ENCODE measurements at places on chromosomes 16 and 17. TPM values are rescaled to one million over a fixed set of nuclear protein-coding genes. Genes with fewer than 3 reads are reported as not detected.

ABCA3 gene
- 4.3 TPM for polyA plus RNA-seq

DNA sequence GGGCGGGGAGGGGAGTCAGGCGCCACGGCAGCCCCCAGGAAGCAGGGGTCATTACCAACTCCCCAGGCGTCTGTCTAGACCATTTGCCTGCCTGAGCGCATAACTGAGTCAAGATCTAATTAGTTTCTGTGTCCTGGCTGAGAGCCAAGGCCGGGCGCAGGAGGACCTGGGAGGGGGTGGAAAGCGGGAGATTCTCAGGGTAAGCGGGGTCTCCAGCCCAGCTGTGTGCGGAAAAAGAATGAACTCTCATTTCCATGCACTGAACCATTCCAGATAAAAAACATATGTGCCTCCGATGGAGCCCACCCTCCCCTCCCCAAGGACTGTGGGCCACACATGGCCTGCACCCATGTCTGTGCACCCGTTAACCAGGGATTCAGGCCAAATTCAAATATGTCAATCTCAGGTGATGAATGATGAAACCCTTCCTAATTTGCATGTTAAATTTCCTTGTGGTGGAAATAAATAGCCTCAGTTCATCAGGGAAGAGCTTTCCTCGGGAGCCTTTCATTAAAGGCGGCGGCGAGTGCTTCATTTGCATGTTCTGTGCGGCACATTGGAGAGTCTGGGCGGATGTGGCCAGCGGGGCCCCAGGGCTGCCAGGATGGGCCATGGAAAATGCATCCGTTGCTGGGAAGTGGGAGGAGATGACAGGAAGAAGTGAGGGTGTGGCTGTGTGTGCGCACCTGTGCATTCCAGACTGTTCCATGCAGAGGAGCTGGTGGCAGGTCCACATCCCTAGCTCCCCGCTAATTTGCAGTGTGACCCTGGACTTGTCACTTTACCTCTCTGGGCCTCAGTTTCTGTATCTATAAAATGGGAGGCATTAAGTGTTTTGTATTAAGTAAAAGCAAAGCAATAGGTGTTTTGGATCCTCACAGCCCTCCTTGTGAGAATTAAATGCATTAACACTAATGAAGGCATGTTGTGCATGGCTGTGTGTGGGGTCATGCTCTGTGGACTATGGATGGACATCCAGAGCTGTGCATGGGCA, 151.1 kb downstream of the SDK2 start:
- DNase-seq: no peak

GRCh38 chr16:89169778-89170177, 1.8 kb upstream of the CDH15 start:
- DNase-seq: no peak

DNA sequence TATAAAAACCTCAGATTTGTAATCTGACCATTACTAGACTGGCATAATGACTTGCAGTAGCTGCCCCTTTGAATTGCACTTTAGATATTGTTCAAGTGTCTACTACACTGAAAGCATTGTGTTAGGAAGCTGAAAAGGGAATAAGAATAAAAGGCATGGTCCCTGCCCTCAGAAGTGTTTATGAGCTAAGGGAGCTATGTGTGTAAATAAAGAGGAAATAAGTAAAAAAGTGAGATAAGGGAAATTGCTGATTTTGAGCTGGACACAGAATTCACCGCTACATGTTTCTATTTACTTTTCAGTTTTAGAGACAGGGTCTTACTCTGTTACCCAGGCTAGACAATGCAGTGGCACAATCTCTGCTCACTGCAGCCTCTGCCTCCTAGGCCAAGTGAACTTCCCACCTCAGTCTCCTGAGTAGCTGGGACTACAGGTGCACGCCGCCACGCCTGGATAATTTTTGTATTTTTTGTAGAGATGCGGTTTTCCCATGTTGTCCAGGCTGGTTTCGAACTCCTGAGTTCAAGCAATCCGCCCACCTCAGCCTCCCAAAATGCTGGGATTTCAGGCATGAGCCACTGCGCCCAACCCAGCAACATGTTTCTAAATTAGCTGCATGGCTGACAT, 57.0 kb downstream of the GRB2 start:
- DNase-seq: no peak

- DNase-seq: no peak
Measured at GRCh38 chr16:49460786-49461470, 87.3 kb downstream of the C16orf78 start.

DNA sequence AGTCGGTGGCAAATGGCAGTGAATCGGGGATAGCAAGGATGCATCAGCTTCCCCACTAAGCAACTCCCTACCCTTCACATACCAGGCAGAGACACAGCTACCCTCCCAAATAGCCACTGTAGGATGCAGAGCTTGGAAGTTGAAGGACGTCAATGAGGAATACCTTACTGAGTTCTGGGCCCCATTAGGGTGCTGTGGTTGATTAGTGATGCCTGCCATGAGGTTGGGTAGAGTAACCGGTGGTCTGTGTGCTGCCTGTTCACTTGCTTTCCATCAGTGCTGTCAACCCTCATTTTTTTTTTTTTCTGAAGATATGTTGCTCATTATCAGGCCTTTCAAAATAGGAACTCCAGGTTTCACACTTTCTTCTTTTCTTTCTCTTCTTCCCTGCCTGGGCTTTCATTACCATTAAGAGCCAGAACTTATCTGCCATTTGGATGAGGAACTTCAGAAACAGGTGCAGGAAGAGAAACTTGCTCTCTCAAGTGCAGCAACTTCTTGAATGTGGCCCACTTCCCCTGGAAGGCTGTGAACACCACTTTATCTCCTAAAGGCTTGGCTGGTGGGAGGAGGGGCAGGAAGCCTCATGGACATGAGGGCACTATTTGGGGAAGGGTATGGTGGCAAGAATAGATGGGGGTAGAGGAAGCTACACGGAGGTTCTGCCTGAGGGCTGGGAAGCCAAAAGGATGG, 183.5 kb downstream of the NTN1 start:
- DNase-seq: no peak

GRCh38 chr17:1766382-1767135, 4.7 kb downstream of the SERPINF1 start:
- no peak for DNase-seq

DNA sequence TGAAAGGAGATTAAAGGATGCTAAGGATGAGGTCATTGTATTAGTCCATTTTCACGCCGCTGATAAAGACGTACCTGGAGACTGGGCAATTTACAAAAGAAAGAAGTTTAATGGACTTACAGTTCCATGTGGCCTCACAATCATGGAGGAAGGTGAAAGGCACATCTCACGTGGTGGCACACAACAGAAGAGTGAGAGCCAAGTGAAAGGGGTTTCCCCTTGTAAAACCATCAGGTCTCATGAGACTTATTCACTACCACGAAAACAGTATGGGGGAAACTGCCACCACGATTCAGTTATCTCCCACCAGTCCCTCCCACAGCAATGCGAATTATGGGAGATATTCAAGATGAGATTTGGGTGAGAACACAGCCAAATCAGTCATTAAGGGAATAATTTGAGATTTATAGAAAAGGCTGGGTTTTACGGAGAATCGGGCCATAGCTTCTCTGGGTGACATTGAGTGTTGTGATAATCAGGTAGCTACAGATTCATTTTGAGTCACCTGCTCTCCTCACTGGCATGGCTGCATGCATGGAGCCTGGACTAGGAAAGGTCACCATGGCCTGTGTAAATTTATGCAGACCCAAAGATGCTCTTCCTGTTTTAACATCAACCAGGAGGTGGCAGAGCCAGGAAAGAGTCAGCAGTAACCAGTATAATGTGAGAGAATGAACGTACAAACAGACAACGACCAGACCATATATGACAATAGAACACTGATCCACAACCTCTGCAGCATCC, 40.5 kb upstream of the DYNLRB2 start:
- no peak for DNase-seq
